ENCODE measurements at places on chromosomes 16 and 17.

DNA sequence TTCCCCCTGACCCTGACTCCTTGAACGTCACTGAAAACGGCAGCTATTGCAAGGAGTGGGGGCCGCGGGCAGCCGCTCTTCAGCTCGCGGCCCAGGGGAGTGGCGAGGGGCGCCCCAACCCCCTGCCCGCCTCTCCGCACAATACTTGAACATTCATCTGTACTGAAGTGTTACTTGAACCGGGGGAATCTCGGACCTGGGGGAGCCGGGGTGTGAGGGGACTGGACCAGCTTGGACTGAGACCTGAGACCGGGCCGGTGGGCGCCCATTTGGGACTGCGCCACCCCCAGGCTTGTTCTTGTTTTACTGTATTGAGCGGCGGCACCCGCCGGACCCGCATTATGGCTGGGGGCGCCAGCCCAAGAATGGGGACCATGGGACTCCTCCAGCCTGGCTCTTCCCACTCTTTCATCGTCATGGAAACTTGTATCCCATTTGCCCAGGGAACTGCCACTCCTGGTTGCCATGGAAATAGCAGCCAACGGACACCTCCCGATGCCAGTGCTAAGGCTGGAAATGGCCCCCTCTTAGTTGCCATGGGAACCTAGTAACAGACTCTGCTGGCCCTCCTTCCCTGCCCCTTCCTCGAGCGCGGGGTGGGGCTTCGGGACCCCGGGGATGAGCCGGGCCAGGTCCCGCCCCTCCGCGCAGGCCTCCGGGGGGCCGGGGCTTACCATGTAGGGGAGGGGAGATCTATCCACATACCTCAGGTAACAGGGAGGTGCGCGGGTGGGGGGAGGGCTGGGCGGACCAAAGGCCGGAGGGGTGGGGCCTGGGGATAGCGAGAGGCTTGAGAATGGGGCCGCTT lies 805 bp upstream of the ORAI3 start:
- peak; percentile 97 for DNase-seq

DNA sequence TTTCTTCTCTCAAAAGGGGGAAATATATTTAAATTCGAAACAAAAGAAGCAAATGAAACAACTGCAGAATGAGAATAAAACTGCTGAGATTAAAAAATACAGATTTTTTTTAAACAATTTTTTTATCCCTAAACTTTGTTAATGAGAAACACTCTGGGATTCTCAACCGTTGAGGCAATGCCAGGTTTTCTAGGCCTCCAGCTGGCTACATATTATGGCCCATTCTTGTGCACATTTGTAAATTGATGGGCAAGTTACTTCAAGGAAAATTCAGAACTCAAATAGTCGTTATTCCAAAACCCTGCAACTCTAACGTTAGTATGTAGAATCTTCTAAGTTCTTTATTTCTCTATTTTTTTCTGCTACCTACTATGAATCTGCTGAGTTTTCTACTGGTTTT lies 239.3 kb upstream of the WSCD1 start:
- DNase-seq = no peak

GRCh38 chr17:27398691-27399090 lies 57.6 kb upstream of the KSR1 start:
- DNase-seq = peak; percentile 14

DNA sequence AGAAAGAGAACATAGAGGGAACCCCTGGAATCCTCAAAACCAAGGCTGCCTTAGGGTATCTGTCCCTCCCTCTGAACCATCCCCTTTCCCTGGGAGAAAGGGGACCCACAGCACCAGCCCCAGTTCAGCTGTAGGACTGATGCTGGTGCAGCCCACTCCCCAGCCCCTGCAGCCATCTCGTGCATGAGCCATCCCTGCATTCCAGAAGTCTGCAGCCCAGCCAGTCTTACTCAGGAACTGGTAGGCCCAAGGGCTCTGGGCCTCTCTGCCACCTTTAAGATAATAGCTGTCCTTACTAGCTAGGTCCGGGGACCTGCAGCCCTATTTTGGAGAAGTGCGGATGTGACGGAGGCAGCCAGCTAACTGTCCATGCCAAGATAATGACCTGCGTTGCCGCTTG lies 6.0 kb upstream of the EVPL start:
- DNase-seq = no peak

- DNase-seq = peak; percentile 80
Observed at GRCh38 chr17:79991140-79991923, 44.3 kb downstream of the TBC1D16 start.

DNA sequence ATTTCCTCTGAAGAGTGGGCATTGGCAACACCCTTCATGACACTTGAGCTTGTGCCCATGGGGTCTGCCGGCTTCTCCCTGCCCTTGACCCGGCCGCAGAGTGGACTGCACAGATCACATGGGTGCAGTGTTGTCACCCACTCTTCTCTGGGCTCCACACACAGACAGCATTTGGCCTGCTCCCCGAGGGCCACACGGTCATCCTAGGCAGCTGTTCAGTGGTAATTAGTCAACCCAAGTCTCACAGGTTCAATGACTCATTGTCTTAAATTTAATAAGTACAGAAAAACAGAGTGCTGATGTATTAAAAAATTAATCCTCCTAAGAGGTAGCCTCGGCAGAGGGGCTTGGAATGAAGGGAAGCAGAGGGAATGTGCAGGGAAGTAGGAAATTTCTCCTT lies 204.8 kb downstream of the MSI2 start:
- DNase-seq = no peak

DNA sequence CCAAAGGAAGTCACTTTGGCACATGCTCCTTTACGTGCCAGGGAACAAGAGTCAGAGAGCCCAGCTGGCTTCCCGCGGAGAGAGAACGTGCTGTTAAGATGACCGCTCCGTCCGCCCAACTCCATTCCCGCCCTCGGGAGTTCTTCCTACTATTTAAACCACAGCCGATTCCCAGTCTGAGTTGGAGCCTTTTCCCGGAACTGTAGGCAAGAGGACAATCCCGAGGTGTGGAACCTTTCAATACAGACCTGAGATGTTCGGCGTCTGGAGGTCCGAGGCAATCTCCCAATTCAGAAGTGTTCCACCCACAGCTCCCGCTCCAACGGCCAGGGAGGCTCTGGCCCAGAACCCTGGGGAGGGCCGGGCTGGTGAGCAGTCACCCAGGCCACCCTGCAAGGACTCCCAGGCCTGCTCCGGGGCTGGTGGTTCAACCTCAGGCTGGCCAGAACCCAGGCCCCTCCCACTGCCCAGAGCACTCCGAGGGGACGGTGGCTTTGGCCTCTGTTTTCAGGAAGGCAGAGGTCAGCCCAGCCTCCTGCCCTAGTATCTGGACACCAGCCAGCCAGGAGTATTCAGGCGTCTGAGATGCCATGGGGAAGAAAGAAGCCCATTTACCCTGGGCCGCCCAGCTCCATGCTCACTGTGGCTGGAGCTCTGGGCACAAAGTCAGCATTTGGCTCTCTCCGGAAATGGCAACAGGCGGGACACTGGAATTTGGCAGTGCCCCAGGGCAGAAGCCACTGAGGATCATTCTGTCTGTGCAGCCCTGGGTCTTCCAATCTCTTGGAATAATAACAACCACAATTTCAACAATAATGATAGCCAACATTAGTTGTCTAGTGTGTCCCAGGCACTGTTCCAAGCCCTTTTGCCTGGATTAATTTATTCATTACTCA lies 21.4 kb downstream of the EMP2 start:
- DNase-seq = no peak

DNA sequence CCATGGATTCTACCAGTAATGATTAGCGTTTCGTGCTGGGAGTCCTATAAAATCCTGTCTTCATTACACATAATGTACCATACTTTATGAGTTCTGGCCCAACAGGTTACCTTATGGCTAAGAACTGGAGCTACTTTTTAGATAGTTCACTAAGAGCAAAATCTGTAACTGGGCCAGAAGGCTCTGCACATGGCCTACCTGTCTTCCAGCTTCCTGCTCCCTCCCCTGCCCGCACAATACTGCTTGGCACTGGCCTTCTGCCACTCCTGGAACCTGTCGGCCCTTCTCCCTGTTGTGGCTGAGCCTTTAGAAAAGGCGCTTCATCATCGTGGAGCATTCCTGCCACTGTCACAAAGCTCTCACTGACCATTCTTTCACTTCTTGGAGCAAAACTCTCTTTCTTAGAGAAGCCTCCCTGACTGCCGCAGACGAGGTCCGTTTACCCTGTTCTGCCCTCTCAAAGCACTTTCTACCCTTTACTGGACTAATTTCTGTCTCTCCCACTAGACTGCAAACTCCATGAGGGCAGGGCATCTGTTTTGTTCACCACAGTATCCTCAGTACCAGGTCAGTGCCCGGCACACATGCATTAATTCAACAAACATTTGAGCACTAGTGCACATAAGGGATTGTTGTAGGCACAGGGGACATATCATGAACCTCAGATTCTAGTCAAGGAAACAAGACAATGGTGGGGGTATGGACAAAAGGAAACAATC lies 116.5 kb downstream of the PARN start:
- DNase-seq = no peak

GRCh38 chr16:83728492-83728891 lies 79.3 kb upstream of the HSBP1 start:
- DNase-seq = no peak

DNA sequence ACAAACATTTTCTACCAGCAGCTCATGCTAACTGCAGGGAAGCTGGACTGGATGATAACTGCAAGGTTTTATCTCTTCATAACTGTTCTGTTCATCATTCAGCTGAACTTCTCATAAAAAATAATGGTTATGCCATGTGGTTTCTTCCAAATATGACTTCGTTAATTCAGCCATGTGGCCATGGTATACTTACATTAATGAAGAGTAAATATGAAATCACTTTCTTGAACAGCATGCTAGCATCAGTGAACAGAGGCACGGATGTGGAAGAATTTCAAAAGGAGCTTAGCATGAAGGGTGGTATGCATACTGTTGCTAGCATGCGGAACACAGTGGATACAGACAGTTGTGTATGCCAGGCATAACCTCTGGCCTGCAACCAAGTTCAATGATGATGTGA lies 1417.0 kb upstream of the CDH8 start:
- no peak for DNase-seq

DNA sequence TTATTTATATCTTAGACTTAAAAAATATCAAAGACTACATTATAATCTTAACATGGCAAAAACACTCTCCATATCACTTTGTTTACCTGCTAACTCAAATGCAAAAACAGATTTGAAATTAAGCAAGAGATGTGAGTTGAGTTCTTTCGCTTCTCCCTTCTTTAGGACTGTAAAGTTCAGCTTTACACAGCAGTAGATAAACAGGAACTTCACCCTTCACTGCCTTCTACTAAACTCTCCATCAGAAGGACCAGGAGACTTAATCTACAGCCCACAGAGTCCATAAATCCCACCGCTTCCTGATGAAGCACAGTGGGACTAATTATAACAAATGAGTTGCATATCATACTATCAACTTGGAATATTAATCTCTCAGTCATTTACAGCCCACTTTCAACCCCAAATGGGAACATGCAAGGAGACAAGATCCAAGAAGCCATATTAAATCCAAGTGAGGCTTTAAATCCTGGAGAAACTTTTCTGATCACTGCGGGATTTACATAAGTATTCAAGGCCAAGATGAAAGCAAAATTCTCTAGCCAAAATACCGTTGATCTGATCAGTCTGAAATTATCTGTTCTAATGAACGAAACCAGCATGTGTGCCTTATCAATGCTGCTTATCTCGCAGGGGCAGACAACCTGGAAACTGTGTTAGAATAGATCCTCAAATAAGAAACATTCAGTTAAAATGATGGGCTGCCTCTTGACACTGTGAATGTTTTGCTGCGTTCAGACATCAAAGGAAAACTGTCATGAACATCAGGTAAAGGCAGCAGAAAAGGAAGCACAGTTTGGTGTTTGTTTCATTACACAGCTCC lies 1.6 kb downstream of the AMFR start:
- DNase-seq = no peak

GRCh38 chr17:6048486-6048885 lies 21.7 kb upstream of the WSCD1 start:
- no peak for DNase-seq

DNA sequence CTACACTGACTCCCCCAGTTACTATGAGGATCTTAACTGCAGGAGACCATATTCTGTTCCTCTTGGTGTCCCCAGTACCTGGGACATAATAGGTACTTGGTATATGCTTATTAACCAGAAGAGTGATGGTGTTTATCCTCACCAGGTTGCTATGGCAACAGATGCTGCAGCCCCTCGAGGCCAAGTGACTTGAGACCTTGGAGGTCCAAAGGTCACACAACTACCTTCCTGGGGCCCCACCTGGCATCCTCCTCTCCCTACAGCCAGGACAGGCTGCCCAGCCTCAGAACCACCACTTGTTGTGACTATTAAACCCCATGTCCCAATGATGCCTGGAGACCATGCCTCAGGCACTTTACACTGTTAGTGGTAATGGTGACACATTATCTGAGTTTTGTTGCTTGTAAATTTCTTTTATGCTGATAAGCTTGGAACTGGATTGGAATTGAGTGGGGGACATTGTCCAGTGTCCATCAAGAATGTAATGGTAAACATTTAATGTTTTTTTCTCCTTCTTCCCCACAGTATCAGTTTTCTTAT lies 189.4 kb downstream of the CCDC182 start:
- DNase-seq = peak; percentile 51

Measured in posterior cingulate gyrus (tissue), 11 donors.